EH (cell line): ENCODE measurements at places on chromosomes 3 and 15.

DNA sequence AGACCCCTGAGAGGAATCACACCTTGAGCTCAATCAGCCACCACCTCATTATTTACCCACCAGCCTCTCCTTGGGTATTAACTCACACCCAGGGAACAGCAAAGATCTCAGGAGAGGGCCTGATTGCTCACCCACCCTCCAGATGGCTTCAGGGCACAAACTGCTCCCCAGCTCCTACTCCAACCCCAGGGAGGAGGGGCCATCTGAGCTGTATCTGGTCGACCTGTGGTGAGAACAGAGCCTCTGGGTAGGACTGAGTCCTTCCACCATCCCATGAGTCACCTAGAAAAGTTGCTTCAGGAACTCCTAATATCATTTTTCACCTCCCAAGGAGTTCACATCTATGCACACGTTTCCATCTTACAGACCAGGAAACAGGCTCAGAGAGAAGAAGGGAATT is 44.8 kb upstream of the HES1 start:
- peak; percentile 90 for DNase-seq

DNA sequence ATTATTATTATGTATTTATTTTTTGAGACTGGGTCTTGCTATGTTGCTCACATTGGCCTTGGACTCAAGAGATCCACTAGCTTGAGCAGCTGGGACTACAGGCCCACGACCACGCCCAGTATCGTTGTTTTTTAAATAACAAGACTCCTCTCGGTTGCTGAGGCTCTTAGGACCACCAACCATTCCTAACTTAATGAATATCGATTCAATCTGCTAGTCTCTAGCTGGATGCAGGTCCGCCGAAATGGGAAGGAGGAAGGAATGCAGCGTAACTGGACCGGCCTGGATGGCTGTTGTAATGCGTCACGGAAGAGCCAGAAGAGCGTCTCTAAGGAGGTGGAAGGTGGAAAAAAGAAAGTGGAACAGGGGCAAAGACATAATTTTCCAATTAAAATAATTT is 1.7 kb downstream of the ANXA2 start:
- DNase-seq = peak; percentile 63

DNA sequence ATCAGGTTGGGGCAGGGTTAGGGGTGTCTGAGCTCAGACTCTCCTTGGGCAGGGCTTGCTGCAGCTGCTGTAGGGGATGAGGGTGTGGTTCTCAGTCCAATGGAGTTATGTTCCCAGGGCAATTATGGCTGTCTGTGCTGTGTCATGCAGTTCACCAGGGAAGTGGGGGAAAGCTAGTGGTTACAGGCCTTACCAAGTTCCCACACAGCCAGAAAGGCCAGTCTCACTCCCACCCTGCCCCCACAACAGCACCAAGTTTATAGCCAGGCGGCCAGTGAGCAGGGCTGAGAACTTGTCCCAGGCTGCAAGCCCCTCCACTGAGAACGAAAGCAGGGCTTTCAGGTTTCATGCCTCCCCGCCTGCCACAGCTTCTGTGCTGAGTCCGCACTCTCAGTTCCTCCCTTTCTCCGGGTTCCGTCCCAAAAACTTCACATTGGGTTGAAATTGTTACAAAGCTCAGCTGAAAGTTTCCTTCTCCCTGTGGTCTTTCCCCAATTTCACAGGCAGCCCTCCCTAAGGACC is 19.6 kb upstream of the CPOX start:
- DNase-seq = peak; percentile 15

- no peak for DNase-seq
Observed at GRCh38 chr3:9810433-9810770, 340 bp downstream of the TTLL3 start.

GRCh38 chr3:43185274-43185982 is 79.5 kb upstream of the POMGNT2 start:
- peak; percentile 92 for DNase-seq

DNA sequence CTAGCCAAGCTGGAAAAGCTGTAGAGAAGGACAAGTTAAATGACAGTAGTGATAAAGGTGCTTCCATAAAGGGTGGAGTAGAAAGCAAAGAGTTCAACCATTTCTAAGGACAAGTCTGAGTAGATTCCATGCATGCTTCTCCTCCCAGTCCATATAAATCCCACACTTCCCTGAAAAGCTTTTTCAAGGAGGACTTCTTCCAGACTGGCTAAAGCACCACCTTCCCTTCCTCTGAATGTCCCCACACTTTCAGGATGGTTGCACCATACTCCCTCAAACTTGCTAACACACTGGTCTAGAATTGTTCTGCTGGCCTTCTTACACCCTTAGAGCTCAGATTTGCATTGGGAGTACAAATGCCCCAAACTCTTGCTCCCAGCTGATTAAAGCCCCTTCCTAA is 40.9 kb downstream of the FBN1 start:
- DNase-seq = peak; percentile 76

DNA sequence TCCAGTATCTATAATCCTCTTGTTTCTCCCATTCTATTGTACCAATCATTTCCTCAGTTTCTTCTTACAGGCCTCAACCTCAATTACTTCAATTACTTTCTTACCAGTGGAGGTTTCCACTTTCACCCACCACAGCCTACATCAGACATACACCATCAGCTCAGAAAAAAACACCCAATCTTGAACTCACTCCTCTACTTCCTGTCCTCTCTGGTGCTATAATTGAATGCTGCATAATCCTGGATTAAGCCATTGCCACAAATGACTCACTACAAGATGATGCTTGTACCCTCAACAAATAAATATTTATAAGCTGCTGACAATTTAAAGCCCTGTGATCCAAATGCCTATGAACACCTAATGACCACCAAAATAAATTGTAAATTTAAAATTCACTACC is 18.5 kb downstream of the RYK start:
- peak; percentile 61 for DNase-seq

DNA sequence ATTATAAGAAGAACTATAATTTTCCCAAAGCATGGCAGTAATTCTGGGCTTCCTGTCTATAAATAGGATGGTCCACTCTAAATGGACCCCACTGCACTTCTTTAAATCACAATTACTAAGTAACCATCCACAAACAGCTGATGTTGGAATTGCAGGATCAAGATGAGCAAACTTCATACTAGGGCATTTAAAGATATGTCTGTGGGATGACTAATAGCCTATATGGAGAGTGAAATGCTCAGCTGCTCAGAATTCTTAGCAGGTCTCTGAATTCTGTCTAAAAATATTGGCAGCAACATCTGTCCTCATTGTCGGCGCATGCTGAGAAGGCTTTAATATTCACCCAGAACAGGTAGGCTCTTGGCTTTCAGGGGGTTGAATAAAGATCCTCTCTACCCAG is 140.4 kb downstream of the SATB1 start:
- no peak for DNase-seq

GRCh38 chr3:112027826-112028225 is 6.7 kb upstream of the TMPRSS7 start:
- DNase-seq = no peak

- DNase-seq = peak; percentile 77
Observed at GRCh38 chr15:93028632-93029213, 60.3 kb downstream of the RGMA start.

- peak; percentile 47 for DNase-seq
Observed at GRCh38 chr15:58870451-58870850, 63.0 kb downstream of the SLTM start.

DNA sequence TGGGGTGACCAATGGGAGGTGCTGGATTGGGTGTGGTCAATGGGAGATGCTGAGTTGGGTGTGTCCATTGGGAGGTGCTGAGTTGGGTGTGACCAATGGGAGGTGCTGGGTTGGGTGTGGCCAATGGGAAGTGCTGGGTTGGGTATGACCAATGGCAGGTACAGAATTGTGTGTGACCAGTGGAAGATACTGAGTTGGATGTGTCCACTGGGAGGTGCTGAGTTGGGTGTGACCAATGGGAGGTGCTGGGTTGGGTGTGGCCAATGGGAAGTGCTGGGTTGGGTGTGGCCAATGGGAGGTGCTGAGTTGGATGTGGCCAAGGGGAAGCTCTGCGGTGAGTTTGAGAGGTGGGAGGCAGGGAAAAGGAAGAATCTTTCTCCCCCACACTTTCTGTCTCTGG is 250.0 kb upstream of the PROK2 start:
- DNase-seq = no peak
